ENCODE measurements at places on chromosomes 13 and 19. TPM values are rescaled to one million over a fixed set of nuclear protein-coding genes. Genes with fewer than 3 reads are reported as not detected.

Gene PSG2
- not detected for total RNA-seq

Gene ANKRD10
- total RNA-seq, result 142 TPM

Gene MTIF3
- total RNA-seq, result 80.7 TPM

Gene C19orf85
- total RNA-seq, result not detected

Gene RXFP2
- total RNA-seq, result not detected

Gene TRPM4
- not detected for total RNA-seq

Gene CLC
- total RNA-seq, result not detected

Gene ZNF667
- 12.1 TPM for total RNA-seq

Gene EPS8L1
- total RNA-seq, result not detected
